Naive B cell (primary cell): ENCODE measurements at places on chromosomes 7 and 10. TPM values are rescaled to one million over a fixed set of nuclear protein-coding genes. Genes with fewer than 3 reads are reported as not detected.
A peak's percentile ranks its signal among the peaks of the same experiment; 100 is the strongest.

Gene CLCN1
- polyA plus RNA-seq, result not detected

Gene RNF133
- polyA plus RNA-seq, result not detected

Gene CAMK2B
- polyA plus RNA-seq, result not detected

Gene SPDYE8
- not detected for polyA plus RNA-seq

Gene DBNL
- 405 TPM for polyA plus RNA-seq

Gene SCART1
- not detected for polyA plus RNA-seq

Gene GRID1
- not detected for polyA plus RNA-seq

Gene PDE1C
- polyA plus RNA-seq, result not detected

Gene TMUB1
- 66.1 TPM for polyA plus RNA-seq

Gene HECW1
- polyA plus RNA-seq, result not detected

Gene SEC31B
- 0.83 TPM for polyA plus RNA-seq

Gene HABP2
- not detected for polyA plus RNA-seq

Gene C10orf62
- not detected for polyA plus RNA-seq

GRCh38 chr10:33237736-33238624 lies 96.5 kb downstream of the NRP1 start:
- no peaks in the 10 kb centered on the region for H3K4me1 ChIP-seq
- H3K27ac ChIP-seq, result no peak overlapping the region
- no peak for DNase-seq
- no peaks in the 10 kb centered on the region for H3K27me3 ChIP-seq
- H3K4me3 ChIP-seq, result no peak overlapping the region
- H3K36me3 ChIP-seq, result no peaks in the 10 kb centered on the region

- peaks cover 4% of the 10 kb centered on the region for H3K36me3 ChIP-seq
- H3K27ac ChIP-seq, result no peak overlapping the region
Observed at GRCh38 chr10:44647877-44648542, 263.1 kb upstream of the CXCL12 start.

GRCh38 chr10:35194906-35195305 lies 68.3 kb downstream of the CREM start:
- peak; percentile 67 for DNase-seq
- H3K27me3 ChIP-seq, result no peaks in the 10 kb centered on the region
- H3K4me3 ChIP-seq, result peak overlapping the region; percentile 12
- peak overlapping the region; percentile 100 for H3K27ac ChIP-seq
- peaks cover 19% of the 10 kb centered on the region for H3K4me1 ChIP-seq

DNA sequence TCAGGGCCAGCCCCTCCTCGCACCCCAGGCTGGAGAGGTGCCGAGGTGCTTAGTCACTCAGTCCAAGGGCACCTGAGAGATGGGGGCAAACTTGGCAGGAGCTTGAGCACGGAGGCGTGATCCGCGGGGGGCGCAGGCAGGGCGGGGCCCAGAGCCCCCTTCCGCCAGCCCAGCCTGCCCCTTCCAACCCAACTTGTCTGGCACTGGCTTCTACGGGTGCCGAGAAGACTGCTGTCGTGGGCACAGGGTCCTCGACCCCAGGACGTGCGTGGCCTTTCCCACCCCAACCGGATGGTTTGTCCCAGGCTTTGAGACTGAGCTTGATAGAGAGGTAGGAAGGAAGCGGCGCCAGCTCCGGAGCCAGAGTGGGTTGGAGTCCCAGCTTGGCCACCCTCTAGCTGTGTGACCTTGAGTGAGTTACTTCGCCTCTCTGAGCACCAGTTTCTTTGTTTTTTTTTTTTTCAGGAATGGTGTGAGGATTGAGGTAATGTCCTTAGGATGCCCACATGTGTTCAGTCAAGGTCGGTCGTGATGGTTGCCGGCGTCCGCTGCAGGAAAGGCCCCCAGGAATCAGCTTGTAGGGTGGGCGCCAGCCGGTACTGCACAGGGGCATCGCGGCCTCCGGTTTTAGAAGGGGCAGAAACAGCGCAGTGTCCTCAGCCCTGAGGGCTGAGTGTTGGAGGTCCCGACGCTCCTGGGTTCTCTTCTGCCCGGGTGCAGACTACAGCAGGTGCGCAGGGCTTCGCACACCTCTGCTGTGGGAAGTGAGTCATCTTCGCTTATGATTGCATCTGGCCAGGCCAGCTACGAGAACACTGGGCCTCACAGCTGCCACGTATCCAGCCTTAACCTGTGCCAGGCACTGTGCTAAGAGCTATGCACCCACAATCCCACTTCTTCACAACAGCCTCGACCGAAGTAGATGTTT lies 28.6 kb upstream of the VAX1 start:
- H3K27ac ChIP-seq, result no peak overlapping the region
- no peak for DNase-seq
- peaks cover 8% of the 10 kb centered on the region for H3K36me3 ChIP-seq
- H3K27me3 ChIP-seq, result peaks cover 65% of the 10 kb centered on the region

GRCh38 chr7:132959891-132960290 lies 122.0 kb downstream of the CHCHD3 start:
- no peak for DNase-seq
- H3K36me3 ChIP-seq, result peaks cover 7% of the 10 kb centered on the region
- H3K4me1 ChIP-seq, result peaks cover 10% of the 10 kb centered on the region

- no peaks in the 10 kb centered on the region for H3K36me3 ChIP-seq
- H3K27ac ChIP-seq, result no peak overlapping the region
- H3K4me1 ChIP-seq, result peaks cover 18% of the 10 kb centered on the region
- no peaks in the 10 kb centered on the region for H3K27me3 ChIP-seq
Observed at GRCh38 chr7:30278376-30278775, 6.0 kb upstream of the ZNRF2 start.

DNA sequence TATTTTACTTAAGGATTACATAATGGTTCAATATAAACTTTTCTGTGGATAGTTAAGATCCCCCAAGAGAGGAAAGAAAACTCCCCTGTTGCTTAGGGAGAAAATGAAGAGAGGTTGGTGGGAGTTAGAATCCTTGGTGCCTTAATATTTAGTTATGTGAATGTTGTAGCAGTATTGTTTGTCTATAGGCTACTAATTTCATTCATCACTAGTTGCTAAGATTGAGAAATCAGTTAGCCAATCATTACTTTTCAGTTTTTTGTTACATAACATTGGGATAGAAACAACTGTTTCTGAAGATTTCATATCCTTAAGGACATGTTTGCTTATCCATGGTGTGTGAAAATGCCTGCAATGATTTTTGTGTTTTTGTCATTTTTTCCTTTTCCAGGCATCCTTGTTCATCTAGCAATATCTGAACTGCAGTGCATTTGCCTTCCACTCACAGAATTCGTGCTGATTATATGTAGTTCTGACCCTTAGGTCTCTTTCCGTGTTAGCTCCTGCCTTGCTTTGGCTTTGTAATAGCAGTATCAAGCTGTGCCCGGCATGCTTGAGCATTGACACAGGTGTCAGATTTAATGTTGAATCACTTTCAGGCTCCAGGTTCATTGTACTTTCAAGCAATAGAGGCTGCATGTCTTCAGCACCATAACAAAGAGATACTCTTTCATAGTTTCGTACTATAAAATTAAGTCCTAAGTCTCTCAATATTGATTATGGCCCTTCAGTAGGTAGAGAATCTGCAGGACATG lies 85.0 kb downstream of the PODXL start:
- no peak overlapping the region for H3K27ac ChIP-seq
- H3K4me1 ChIP-seq, result no peaks in the 10 kb centered on the region
- no peak overlapping the region for H3K4me3 ChIP-seq
- no peak for DNase-seq
- no peaks in the 10 kb centered on the region for H3K27me3 ChIP-seq

- no peaks in the 10 kb centered on the region for H3K27me3 ChIP-seq
- peaks cover 10% of the 10 kb centered on the region for H3K4me1 ChIP-seq
- H3K4me3 ChIP-seq, result no peak overlapping the region
- no peak for DNase-seq
- H3K36me3 ChIP-seq, result no peaks in the 10 kb centered on the region
Observed at GRCh38 chr10:69360485-69361302, 56.0 kb downstream of the TACR2 start.

GRCh38 chr7:122688400-122688998 lies 10.4 kb downstream of the RNF133 start:
- no peak overlapping the region for H3K27ac ChIP-seq
- H3K36me3 ChIP-seq, result peaks cover 8% of the 10 kb centered on the region
- H3K27me3 ChIP-seq, result no peaks in the 10 kb centered on the region
- peak overlapping the region; percentile 49 for H3K4me3 ChIP-seq
- no peak for DNase-seq

DNA sequence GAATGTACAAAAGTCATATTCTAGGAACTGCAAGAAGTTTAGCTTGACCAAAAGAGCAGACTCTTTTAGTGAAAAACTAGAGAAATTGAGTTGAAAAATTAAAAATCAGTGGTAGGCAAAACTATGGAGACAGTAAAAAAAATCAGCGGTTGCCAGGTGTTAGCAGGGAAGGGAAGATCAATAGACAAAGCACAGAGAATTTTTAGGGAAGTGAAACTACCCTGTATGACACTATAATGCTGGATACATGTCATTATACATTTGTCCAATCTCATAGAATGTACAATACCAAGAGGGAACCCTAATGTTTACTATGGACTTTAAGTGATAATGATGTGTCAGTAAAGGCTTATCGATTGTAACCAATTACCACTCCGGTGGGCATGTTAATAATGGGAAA lies 761.9 kb downstream of the MAGI2 start:
- no peak for DNase-seq
- no peaks in the 10 kb centered on the region for H3K4me1 ChIP-seq

DNA sequence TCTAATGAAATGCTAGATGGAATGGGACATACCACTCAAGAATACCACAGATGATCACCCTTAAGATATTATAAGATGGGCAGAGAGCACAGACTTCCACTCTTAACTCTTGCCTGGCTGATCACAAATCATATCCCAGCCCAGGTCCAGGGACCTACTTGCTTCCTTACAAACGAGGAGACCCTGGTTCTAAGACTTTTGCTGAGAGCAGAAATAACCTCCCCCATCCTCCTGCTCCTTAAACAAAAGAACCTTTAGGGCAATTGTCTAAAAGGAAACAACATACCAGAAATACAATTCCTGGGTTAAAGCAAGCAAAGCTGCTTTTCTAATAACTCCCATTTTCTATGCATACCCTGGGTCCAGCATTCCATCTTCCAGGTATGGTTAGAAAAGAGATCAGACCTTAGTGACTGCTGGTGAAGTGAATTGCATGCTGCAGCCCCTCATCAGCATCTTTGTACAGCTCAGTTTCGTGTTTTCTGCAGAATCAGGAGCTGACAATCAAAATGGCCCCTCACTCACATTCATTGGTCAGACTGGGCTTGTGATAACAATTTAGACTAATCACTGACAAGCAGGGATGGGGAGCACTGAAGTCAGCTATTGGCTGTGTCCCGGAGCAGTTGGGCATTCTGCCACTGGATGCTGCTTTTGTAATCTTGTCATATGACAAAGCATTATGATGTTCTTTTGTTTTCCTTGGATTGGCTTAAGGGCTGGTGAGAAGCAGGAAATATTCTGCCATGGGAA lies 14.6 kb downstream of the IFIT3 start:
- DNase-seq, result no peak
- H3K36me3 ChIP-seq, result peaks cover 14% of the 10 kb centered on the region
- H3K4me3 ChIP-seq, result no peak overlapping the region
- peaks cover 9% of the 10 kb centered on the region for H3K4me1 ChIP-seq
- H3K27ac ChIP-seq, result peak overlapping the region; percentile 47

GRCh38 chr10:53463539-53463938 lies 691.0 kb upstream of the MBL2 start:
- no peak overlapping the region for H3K27ac ChIP-seq
- no peak overlapping the region for H3K4me3 ChIP-seq
- H3K36me3 ChIP-seq, result no peaks in the 10 kb centered on the region
- DNase-seq, result no peak
- H3K27me3 ChIP-seq, result no peaks in the 10 kb centered on the region

- peaks cover 73% of the 10 kb centered on the region for H3K27me3 ChIP-seq
- no peak for DNase-seq
- no peaks in the 10 kb centered on the region for H3K36me3 ChIP-seq
- H3K27ac ChIP-seq, result no peak overlapping the region
Observed at GRCh38 chr10:100575585-100576281, 40.0 kb downstream of the HIF1AN start.

- no peak for DNase-seq
- H3K4me1 ChIP-seq, result no peaks in the 10 kb centered on the region
- peaks cover 10% of the 10 kb centered on the region for H3K27me3 ChIP-seq
- H3K4me3 ChIP-seq, result no peak overlapping the region
- no peaks in the 10 kb centered on the region for H3K36me3 ChIP-seq
- H3K27ac ChIP-seq, result no peak overlapping the region
Observed at GRCh38 chr10:90440870-90441269, 417.0 kb downstream of the HTR7 start.

DNA sequence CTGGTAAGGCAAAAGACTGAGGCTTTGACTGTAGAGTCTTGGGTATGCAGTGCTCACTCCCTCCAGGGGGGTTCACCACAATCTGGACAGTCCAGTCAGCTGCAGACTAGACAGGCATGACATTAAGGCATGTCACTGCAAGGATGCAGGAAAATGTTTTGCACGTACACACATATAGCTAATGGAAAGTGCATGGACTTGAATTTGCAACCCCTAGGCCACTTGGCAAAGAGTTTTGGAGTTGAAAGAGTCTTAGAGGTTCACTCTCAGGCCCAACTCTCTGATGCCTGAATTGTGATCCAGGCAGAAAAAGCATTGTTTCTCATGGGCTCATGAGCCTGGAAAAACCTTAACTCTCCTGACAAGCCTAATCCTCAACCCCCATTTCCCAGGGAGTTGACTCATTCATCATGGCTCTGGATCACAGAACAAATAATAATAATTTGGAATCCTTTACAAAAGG lies 51.9 kb downstream of the LAMB4 start:
- no peaks in the 10 kb centered on the region for H3K4me1 ChIP-seq
- no peak overlapping the region for H3K4me3 ChIP-seq
- no peak overlapping the region for H3K27ac ChIP-seq
- DNase-seq, result no peak
